T-cell (primary cell): ENCODE measurements at places on chromosomes 13 and 19.

DNA sequence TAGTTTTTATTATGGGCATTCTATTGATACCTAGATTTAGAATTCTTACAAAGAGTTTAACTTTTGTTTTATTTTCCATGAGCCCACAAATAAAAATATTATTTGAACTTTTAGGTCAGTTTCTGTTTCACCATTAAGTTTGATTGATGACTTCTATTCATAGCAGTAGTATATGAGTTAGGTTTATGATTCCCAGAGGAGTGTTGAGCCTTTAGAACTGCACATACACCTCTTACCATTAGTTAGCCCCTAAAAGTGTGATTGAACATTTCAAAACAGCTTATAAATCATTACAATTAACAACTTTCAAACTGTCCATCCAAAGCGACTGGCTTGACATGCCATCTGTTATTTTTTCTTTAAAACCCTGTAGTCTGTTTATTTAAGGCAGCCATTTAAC is 19.0 kb upstream of the PCDH17 start:
- H3K4me1 ChIP-seq: no peaks in the 10 kb centered on the region
- no peaks in the 10 kb centered on the region for H3K36me3 ChIP-seq
- no peak overlapping the region for H3K4me3 ChIP-seq
- no peaks in the 10 kb centered on the region for H3K27me3 ChIP-seq
- H3K27ac ChIP-seq: no peak overlapping the region
- no peak for DNase-seq

- DNase-seq: no peak
- no peak overlapping the region for H3K27ac ChIP-seq
- no peak overlapping the region for H3K4me3 ChIP-seq
- H3K4me1 ChIP-seq: no peaks in the 10 kb centered on the region
These were observed 21.6 kb upstream of the SIGLEC14 start for GRCh38 chr19:51668216-51668615.

DNA sequence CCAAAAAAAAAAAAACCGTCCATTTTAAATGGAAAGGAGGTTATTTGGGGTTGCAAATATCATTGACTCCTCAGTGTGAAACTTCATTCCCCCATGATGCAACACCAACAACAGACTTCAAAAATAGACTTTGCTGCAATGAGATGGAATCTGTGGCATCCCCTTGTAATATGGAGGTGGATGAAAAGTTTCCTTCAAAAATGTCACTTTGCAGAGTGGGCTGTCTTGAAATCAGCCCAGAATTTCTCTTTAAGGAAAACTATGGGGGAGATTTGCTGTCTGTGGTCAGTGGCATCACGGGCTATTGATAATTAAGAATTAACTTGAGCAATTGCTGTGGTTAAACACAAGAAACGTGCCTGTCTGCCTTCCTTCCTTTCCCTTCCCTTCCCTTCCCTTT is 1.5 kb downstream of the GPR18 start:
- H3K27me3 ChIP-seq: no peaks in the 10 kb centered on the region
- peak overlapping the region; percentile 54 for H3K4me3 ChIP-seq
- H3K4me1 ChIP-seq: peaks cover 54% of the 10 kb centered on the region
- H3K27ac ChIP-seq: peak overlapping the region; percentile 53

DNA sequence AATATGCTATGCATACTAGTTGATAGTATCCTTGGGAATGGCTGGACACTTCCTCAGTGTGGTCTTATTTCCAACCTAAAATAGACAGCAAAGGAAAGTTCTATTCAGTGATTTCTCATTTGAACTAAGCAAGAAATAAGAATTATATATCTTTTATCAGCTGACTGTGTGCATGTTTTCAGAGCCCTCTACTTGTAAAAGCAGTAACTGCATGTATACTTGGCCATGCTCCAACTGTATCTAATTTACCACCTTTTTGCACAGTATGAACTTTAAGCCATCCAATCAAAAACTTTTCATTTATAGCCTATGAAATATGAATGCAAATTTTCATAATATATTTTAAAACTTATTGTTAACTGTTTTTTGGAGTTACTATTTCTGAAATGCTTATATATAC is 136.4 kb upstream of the PCDH9 start:
- no peaks in the 10 kb centered on the region for H3K4me1 ChIP-seq
- DNase-seq: no peak
- H3K27me3 ChIP-seq: no peaks in the 10 kb centered on the region
- H3K36me3 ChIP-seq: no peaks in the 10 kb centered on the region
- H3K27ac ChIP-seq: no peak overlapping the region

- H3K36me3 ChIP-seq: no peaks in the 10 kb centered on the region
- H3K4me1 ChIP-seq: no peaks in the 10 kb centered on the region
- peaks cover 18% of the 10 kb centered on the region for H3K27me3 ChIP-seq
These were observed 100.8 kb downstream of the UBL3 start for GRCh38 chr13:29749401-29750182.

DNA sequence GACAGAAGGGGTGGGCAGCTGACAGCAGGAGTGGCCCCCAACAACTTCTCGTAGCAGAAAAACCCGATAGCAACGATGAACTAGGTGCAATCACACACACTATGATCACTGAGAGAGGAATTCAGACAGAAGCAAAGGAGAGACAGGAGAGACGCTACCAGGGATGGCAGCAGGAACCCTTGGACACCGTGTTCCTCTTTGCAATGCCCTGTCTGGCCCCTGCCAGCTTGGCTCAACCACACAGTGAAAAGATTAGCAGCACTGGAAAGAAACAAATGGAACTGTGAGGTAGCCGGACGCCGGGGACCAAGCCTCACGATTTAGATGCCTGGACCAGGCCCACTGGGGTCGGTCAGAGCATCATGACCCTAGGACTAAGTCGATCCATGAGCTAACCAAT is 23.6 kb downstream of the DCAF15 start:
- H3K4me1 ChIP-seq: peaks cover 36% of the 10 kb centered on the region
- H3K36me3 ChIP-seq: peaks cover 10% of the 10 kb centered on the region
- no peak overlapping the region for H3K27ac ChIP-seq
- no peak for DNase-seq

- peak; percentile 39 for DNase-seq
- no peak overlapping the region for H3K4me3 ChIP-seq
- peaks cover 55% of the 10 kb centered on the region for H3K27me3 ChIP-seq
- H3K36me3 ChIP-seq: no peaks in the 10 kb centered on the region
These were observed 21.9 kb downstream of the GRIN2D start for GRCh38 chr19:48415395-48415794.
